ENCODE measurements at places on chromosomes 2 and 18. TPM values are rescaled to one million over a fixed set of nuclear protein-coding genes. Genes with fewer than 3 reads are reported as not detected.

RGPD8 gene
- total RNA-seq: 8.4 TPM

DNA sequence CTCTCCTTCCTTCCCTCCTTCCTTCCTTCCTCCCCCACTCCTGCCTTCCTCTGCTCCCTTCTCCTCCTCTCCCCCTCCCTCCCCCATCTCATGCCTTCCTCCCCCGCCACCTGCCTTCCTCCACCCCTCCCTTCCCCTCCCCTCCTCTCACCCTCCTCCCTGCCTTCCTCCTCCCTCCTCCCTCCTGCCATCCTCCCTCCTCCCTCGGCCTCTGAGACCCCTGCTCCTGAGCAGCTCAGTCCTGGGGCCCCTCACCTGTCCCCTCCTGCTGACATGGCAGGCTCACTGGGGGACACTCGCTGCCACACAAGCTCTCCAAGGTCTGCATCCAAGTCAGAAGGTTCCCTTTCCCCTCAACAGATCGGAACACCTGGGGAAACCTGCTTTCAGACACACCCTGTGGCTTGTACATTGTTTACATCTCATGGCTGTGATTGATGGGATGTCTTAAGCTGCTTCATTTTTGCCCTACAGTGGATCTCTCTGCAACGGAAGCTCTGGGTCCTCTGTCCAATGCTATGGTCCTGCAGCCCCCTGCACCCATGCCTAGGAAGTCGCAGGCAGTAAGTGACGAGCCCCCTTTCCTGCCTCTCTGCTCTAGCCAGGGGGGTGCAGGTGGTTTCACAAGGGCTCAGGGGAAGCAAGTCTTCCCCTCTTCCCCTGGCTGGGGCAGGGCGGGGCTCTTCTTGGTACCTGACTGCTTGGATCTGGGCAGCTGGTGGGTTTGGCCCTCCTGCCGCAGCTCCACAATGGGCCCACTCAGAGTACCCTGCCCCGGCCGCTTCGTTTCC, 22.9 kb downstream of the ITGB1BP1 start:
- peaks cover 7% of the 10 kb centered on the region for H3K4me1 ChIP-seq
- peaks cover 22% of the 10 kb centered on the region for H3K36me3 ChIP-seq
- no peaks in the 10 kb centered on the region for H3K27me3 ChIP-seq
- DNase-seq: peak; percentile 52
- H3K27ac ChIP-seq: peak overlapping the region; percentile 52

- H3K36me3 ChIP-seq: no peaks in the 10 kb centered on the region
- no peak overlapping the region for H3K27ac ChIP-seq
- H3K4me1 ChIP-seq: no peaks in the 10 kb centered on the region
- peak overlapping the region; percentile 67 for H3K4me3 ChIP-seq
- peaks cover 24% of the 10 kb centered on the region for H3K27me3 ChIP-seq
Measured at GRCh38 chr2:232421189-232421785, 14.6 kb downstream of the ALPG start.

SLC11A1 gene
- total RNA-seq: 0.17 TPM

NT5DC4 gene
- total RNA-seq: not detected

DNA sequence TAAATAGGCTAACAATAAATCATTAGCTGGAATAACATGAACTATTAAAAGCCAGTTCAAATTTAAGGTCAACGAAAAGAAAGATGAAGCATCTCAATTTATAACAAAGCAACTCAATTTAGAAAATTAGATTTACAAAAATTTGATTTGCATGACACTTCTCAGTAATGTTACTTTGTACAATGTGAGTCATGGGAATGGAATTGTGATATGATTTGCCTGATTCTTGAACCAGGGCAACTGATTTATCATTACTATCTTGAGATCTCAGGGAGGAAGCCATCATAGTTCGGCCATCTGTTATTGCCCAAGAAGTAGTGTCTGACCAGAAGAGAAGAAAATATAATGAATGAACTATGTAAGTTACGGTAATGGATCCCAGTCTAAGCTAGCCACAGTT, 193.1 kb downstream of the RIT2 start:
- no peaks in the 10 kb centered on the region for H3K27me3 ChIP-seq
- no peak for DNase-seq
- no peaks in the 10 kb centered on the region for H3K4me1 ChIP-seq
- H3K4me3 ChIP-seq: no peak overlapping the region

GRCh38 chr2:96907115-96908041, 37.5 kb upstream of the SEMA4C start:
- H3K27ac ChIP-seq: no peak overlapping the region
- no peaks in the 10 kb centered on the region for H3K36me3 ChIP-seq
- H3K4me3 ChIP-seq: no peak overlapping the region
- no peaks in the 10 kb centered on the region for H3K4me1 ChIP-seq
- DNase-seq: no peak

SP110 gene
- total RNA-seq: 6.7 TPM

- H3K27ac ChIP-seq: peak overlapping the region; percentile 75
- H3K27me3 ChIP-seq: no peaks in the 10 kb centered on the region
Measured at GRCh38 chr2:63614983-63615945, 26.5 kb downstream of the MDH1 start.

DNA sequence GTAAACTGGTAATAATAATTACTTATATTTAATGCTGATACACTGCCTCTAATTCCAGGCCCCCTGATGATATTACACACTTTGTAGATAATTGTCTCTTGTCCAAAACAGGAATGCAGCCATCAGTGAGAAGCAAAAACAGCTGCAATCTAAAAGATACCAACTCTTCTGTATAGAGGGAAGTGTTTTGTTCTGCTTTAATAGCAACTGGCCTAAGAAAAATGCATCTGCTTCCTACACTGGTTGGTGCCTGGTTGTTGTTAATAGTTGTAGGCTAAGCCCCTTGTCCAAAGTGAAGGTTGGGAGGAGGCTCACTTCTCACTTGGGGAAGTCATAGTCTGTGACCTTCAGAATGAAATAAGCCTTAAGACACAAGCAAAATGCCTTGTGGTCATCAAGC, 332.0 kb downstream of the ZNF521 start:
- no peaks in the 10 kb centered on the region for H3K4me1 ChIP-seq
- H3K27me3 ChIP-seq: peaks cover 30% of the 10 kb centered on the region

NT5C1B gene
- not detected for total RNA-seq

SNORC gene
- 14.3 TPM for total RNA-seq

- H3K27ac ChIP-seq: no peak overlapping the region
- no peak for DNase-seq
- peaks cover 13% of the 10 kb centered on the region for H3K4me1 ChIP-seq
- no peaks in the 10 kb centered on the region for H3K27me3 ChIP-seq
- no peak overlapping the region for H3K4me3 ChIP-seq
Measured at GRCh38 chr2:120631724-120632123, 103.9 kb upstream of the GLI2 start.

GRCh38 chr2:189298038-189298437, 118.5 kb upstream of the COL5A2 start:
- no peaks in the 10 kb centered on the region for H3K27me3 ChIP-seq
- H3K27ac ChIP-seq: no peak overlapping the region
- H3K36me3 ChIP-seq: no peaks in the 10 kb centered on the region
- H3K4me1 ChIP-seq: no peaks in the 10 kb centered on the region
- DNase-seq: no peak

DNA sequence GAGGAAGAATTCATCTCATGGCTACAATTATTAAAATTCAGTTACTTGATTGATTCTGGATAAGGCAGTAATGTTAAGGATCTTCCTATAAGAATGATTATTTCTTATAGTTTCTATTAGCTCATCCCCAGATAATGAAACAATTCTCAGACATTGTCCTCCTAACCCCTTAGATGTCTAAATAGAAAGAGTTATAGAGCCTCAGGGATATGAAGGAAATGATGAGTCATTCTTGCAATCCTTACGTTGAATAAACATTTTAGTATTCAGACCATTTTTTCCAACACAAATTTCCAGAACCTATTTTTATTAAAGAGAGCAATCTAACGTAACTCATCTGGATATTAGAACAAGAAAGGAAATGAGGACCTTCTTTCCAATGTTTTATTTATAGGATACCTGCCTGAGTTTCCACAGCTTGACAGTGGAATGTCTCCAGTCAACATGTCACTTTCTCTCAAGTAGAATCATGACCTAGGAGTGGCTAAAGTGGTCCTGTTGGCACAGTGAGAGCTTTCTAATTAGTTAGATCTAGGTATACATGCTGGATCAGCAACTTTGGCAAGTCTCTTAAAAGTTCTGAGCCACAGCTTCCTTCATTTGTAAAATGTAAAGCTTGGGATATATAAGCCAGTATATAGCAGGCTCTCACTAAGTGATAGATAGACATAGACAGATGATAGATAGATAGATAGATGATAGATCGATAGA, 88.0 kb upstream of the RAB27B start:
- no peak overlapping the region for H3K4me3 ChIP-seq
- no peaks in the 10 kb centered on the region for H3K27me3 ChIP-seq
- H3K36me3 ChIP-seq: peaks cover 7% of the 10 kb centered on the region
- peak overlapping the region; percentile 59 for H3K27ac ChIP-seq

- no peaks in the 10 kb centered on the region for H3K4me1 ChIP-seq
- H3K4me3 ChIP-seq: no peak overlapping the region
- H3K36me3 ChIP-seq: no peaks in the 10 kb centered on the region
- no peak for DNase-seq
- no peaks in the 10 kb centered on the region for H3K27me3 ChIP-seq
Measured at GRCh38 chr18:42365591-42365990, 410.6 kb downstream of the PIK3C3 start.

TXNDC2 gene
- total RNA-seq: 0.87 TPM

GRCh38 chr2:151637271-151637781, 97.0 kb downstream of the NEB start:
- H3K4me3 ChIP-seq: no peak overlapping the region
- H3K27ac ChIP-seq: no peak overlapping the region
- H3K4me1 ChIP-seq: peaks cover 6% of the 10 kb centered on the region
- DNase-seq: no peak
- no peaks in the 10 kb centered on the region for H3K27me3 ChIP-seq

- no peaks in the 10 kb centered on the region for H3K36me3 ChIP-seq
- H3K4me3 ChIP-seq: no peak overlapping the region
- H3K4me1 ChIP-seq: no peaks in the 10 kb centered on the region
- no peak for DNase-seq
Measured at GRCh38 chr18:1796636-1797035, 774.7 kb downstream of the METTL4 start.

GRCh38 chr2:174730698-174731018, 33.6 kb downstream of the CHRNA1 start:
- H3K27me3 ChIP-seq: peaks cover 19% of the 10 kb centered on the region
- H3K4me3 ChIP-seq: no peak overlapping the region
- H3K27ac ChIP-seq: no peak overlapping the region
- H3K4me1 ChIP-seq: no peaks in the 10 kb centered on the region
- no peak for DNase-seq
- H3K36me3 ChIP-seq: no peaks in the 10 kb centered on the region

SCN7A gene
- total RNA-seq: not detected

GAREM1 gene
- 0.86 TPM for total RNA-seq

GRCh38 chr18:38982072-38982471, 1416.5 kb upstream of the CELF4 start:
- no peaks in the 10 kb centered on the region for H3K4me1 ChIP-seq
- no peak for DNase-seq
- H3K27ac ChIP-seq: no peak overlapping the region
- H3K4me3 ChIP-seq: no peak overlapping the region
- no peaks in the 10 kb centered on the region for H3K27me3 ChIP-seq
- no peaks in the 10 kb centered on the region for H3K36me3 ChIP-seq

CACNB4 gene
- not detected for total RNA-seq

- H3K36me3 ChIP-seq: peaks cover 39% of the 10 kb centered on the region
- no peak for DNase-seq
- no peaks in the 10 kb centered on the region for H3K4me1 ChIP-seq
- no peak overlapping the region for H3K27ac ChIP-seq
- no peak overlapping the region for H3K4me3 ChIP-seq
Measured at GRCh38 chr2:201275069-201275468, 14.7 kb downstream of the CASP8 start.

GRCh38 chr2:189183170-189183569, 3.6 kb upstream of the COL5A2 start:
- no peak overlapping the region for H3K27ac ChIP-seq
- no peaks in the 10 kb centered on the region for H3K27me3 ChIP-seq
- H3K4me3 ChIP-seq: no peak overlapping the region
- H3K4me1 ChIP-seq: no peaks in the 10 kb centered on the region
- H3K36me3 ChIP-seq: no peaks in the 10 kb centered on the region

HOXD4 gene
- total RNA-seq: 1.8 TPM

DNER gene
- 1.1 TPM for total RNA-seq
